ENCODE measurements at places on chromosomes 7 and 10.

DNA sequence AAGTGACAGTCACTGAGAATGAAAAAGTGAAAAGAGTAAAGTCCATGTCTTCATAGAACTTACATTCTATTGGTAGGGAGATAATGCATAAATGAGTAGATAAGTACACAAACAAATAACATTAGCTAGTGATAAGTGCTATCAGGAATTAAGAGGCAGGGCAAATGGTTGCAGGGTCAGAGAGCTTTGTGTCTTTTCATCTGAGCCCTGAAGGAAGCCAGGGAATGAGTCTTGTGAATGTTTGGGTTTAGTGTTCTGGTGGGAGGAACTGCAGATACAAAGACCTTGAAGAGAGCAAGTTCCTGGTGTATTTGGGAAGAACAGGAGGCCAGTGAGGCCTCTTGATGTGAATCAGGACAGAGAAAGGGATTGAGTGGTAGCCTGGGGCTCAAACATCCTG is 183.8 kb downstream of the CTTNBP2 start:
- no peak for DNase-seq

DNA sequence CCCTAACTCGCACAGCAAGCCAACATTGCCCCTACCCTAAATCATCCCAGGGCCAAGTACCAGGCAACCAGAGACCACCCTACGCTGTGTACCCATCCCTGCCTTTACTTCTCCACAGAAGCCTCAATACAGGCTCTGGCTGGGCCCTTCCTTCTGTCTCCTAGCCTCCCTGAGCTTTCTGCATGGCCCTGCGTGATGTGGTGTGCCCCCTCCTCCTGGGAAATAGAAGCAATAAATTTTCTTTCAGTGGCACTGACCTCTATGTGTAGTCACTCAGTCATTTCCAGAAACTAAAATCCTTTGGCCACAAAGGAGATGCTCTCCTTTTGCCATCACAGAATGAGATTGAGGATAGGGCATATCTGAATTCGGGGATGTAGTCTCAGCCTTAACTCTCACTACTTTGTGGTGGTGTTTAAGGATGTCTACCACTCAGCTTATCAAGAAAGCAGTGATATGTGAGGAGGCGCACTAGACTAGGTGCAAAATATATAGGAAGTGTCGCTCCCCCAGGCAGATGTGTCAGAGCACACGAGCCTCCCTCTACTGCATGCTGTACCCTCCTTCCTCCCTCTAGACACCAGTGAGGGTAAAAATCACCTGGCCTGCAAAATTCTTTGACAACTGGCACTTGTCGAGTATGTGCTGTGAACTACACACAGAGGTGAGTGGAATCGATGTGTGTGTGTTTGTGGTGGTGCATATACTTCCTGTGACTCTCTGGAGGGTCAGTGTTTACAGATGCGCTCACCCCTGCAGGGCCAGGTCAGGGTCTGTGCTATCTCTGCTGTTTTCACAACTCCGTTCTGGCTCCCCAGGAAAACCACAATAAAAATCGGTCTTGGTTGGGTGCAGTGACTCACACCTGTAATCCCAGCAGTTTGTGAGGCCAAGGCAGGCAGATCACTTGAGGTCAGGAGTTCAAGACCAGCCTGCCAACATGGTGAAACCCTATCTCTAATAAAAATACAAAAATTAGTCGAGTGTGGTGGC is 825.9 kb upstream of the IGFBP3 start:
- peak; percentile 26 for DNase-seq

DNA sequence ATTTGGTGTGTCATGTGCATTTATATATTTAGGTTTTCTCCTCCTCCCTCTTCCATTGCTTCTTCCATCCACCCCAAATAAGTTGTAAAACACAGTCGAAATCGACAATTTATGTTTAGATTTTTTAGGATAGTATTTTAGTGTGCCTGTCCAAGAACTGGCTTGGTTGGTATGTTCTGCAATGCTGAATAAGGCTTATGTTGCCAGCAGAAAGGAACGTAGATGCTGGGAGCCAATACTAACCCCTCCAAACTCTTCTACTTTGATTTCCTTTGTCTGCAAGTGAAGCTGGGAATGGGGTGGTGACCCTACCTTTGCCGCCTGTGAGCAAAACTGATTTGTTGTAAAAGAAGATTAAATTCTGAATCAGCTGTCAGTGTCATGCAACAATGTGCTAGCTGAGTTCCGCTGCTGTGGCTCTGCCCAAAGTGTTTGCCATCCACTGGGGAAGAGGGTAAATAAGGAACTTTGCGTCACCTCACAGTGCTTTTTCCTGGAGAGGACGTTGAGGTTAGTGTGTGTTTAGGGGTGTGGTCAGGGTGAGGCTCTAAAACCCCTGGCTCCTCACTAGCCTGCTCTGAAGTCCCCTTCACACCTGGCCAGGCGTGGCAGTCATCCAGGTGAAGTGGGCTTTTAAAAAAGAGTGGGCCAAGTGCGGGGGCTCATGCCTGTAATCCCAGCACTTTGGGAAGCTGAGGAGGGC is 44.4 kb downstream of the TACC2 start:
- DNase-seq: no peak

DNA sequence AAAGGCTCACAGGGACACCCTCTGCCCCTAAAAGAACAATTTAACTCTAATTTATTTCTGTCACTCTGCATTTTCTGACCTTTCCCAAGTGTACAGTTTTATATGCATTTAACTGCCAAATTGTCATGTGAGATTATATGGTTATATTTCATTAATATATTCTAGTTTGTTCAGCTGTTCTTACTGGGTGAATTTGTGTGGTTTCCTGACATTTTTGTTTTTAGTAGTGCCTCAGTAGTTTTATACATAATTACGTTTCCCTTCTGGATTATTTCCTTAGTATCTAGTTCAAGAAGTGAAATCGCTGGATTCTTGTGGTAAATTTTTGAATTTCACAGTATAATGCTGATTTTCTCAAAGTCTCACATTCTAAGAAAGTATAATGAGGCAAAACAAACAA is 41.3 kb downstream of the EGFR start:
- no peak for DNase-seq
